HS-5 (cell line): ENCODE measurements at places on chromosomes 3 and 15.
A peak's percentile ranks its signal among the peaks of the same experiment; 100 is the strongest.

GRCh38 chr15:53359038-53359437 is 400.4 kb downstream of the WDR72 start:
- no peak for DNase-seq

DNA sequence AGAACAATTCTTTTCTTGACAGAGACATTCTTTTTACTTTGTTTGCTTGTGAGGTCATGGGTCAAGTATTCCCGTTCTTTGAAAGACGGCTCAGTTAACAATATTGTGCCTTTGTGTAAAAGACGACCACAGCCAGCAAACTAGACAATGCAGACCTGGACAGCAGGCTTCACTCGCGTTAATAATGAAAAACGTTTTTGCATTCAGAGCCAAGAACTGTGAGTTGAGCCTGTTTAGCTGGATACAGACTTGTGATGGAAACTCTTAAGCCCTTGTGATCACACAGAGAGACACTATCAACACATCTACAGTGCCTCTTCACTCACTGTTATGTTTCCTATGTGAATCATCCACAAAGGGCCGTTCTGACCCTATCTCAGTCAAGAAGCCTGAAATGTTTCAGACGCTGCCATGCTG is 37.3 kb upstream of the CMTM7 start:
- no peak for DNase-seq

- DNase-seq, result no peak
These were observed 2.3 kb downstream of the FBXL22 start for GRCh38 chr15:63599401-63600000.

- DNase-seq, result no peak
These were observed 313.3 kb downstream of the SATB1 start for GRCh38 chr3:18111796-18112232.

DNA sequence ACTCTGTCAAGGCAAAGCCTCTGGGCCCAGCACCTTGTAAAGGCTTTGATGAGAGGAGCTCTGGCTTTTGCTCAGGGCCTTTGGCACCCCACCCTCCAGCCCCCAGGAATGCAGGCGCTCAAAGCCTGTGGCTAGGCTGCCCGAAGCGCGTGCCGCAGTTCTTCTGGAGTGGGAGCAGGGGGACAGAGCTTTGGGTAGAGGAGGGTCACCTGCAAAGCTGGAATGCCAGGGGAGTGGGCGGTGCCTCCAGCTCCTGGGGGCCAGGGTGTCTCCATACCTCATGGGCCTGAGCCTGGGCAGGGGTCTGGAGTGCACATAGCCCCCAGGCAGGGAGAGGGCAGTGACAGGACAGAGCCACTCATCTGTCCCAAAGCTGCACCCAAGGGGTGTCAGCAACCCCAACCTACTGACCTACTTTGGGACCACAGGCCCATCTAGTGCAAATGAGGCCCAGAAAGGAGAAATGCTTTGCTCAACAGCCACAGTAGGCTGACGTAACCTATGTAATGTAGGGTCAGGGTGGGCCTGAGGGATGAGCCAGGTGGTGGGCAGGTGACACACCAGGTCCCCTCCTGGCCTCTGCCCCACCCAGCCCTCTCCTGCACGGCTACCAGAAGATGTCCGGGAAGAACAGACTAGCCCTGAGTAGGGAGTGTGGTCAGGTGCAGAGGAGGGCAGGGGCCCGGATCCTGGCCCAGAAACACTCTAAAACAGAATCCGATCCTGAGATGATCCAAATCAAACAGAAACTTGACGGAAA is 2.2 kb upstream of the CALML4 start:
- DNase-seq, result no peak

DNA sequence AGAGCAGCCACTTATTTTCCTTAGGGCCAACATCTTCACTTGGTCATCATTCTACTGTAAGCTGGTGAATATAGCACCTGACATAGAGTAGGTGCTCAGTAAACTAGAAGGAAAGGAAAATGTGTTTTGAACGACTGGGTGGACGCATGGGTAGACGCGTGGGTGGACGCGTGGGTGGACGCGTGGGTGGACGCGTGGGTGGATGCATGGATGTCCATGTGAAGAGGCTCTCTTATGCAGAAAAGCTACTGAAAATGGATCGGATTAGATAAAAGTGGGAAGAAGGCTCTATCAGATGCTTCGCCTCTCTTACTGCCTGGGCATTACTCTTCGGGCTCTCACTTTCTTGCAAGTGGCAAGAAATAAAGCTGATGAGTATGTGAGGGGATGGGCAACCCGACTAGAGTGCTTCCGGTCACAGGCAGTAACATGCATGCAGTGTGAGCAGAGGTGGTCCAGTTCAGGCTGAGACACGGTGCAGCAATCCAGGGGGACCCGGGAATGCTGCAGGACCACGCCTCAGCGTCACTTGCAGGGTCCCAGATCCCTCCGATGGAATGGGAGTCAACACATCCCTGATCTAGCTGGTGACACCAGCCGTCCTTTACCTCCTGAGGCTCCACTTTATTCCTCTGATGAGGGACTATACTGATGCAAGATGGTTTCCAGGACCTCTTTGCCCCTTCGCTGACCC is 138.0 kb upstream of the MEF2A start:
- no peak for DNase-seq

DNA sequence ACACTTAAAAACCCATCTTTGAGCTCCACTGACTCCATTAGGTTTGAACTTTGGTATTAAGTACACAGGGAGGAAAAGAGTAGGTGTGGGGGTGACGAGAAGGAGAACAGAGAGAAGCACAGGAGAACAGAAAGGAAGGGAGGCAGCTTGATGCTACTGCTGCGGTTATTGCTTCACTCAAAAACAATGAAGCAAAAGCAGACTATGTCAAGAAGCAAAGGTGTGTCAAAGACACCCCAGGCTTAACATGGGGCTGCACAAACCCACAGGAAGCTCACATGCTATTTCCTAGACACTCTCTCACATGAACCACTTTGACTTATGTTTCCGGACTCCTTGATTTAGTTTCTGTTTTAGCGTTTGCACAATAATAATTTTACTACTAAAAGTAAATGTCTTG is 961.0 kb upstream of the CFAP20DC start:
- DNase-seq, result no peak

- peak; percentile 22 for DNase-seq
These were observed 1010.8 kb downstream of the OTOL1 start for GRCh38 chr3:162507397-162507796.

GRCh38 chr15:86572368-86572841 is 492.7 kb downstream of the AGBL1 start:
- DNase-seq, result no peak

- DNase-seq, result no peak
These were observed 17.8 kb downstream of the LRIG1 start for GRCh38 chr3:66483006-66483405.

GRCh38 chr3:152222327-152222726 is 46.4 kb upstream of the MBNL1 start:
- peak; percentile 35 for DNase-seq

DNA sequence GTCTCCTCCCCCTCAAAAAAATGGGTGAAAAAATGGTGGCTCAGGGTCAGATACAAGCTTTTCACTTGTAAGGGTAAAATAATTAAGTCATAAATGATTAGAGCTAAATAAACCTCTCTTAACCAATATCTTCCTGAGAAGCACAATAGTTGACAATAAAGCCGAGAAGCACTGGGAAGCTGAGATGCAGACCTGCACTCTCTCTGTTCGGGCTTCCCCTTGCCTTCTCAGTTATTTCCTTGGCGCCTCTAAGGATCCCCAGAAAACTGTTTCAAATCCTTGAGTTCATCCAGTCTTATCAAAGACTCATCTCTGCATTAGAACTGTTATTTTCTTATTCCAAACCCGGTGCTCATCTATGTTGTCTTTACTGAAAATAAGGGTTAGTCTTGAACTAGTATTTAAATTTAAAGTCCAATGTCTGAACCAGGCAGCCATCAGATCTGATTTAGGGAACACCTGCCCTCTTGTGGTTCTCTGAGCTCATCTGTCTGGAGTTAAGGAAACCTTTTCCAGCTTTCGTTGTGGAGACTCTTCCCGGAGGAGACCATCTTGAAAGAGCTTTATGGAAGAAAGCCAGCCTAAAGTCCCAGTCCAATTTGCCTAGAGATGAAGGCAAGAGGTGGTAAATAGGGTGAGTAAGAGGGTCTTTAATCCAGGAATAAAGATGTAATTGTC is 256.4 kb upstream of the MCTP2 start:
- DNase-seq, result no peak

DNA sequence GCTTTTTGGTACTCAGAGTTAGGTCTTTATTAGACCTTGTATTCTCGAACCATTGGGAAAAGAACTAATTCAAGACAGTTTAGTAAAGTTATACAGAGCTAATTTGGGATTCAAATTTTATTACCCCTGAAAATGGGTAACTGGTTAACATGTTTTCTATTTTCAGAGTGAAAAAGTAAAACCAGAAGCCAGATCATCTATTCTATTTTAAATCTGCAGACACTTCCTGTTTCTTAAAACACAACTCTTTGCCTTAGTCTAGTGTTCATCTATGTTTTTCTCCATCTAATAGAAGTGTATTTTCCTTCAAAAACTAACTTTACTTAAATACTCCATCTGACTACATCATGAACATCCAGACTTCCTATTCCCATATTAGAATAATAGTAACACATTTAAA is 113.4 kb downstream of the CCNL1 start:
- no peak for DNase-seq

DNA sequence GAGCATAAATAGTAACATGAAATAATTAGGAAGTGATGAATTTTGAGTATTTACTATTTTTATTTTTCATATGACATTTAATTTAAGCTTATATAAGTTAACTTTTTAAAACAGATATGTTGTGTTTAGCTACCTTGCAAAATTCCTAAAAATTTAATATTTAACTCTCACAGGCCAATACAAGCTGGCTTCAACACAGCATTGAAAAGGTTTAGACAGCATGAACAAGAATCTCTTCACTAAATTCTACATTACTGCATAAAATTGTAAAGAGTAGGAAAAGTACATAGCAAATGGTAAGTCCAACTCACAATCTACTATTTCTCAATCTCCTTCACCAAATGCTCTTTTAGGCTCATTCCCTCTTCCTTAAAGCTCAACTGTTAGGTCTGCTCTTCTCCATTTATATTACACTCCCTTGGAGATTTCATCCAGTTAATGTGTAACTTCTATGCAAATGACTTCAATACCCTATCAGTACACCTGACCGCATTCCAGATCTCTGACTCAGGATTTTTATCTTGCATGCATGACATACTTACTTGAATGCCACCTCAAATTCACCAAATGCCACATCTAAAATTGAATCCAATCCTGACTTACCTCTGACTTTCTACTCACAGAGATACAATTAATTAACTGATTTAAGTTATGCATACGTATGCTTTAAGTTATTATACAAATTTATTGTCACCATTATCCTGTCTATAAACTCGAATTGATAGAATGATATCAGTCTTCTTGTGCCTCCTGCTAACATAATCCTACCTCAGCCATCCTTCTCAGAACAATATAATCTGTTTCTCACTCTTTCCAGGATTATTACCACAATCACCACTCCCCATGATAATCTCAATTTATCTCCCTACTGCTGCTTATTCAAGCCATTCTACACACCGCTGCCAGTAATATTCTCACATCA is 127.0 kb downstream of the STAG1 start:
- DNase-seq, result peak; percentile 15

- no peak for DNase-seq
These were observed 52.1 kb downstream of the TMEM212 start for GRCh38 chr3:171895291-171895690.

GRCh38 chr3:100175637-100176280 is 61.5 kb upstream of the FILIP1L start:
- DNase-seq, result no peak

DNA sequence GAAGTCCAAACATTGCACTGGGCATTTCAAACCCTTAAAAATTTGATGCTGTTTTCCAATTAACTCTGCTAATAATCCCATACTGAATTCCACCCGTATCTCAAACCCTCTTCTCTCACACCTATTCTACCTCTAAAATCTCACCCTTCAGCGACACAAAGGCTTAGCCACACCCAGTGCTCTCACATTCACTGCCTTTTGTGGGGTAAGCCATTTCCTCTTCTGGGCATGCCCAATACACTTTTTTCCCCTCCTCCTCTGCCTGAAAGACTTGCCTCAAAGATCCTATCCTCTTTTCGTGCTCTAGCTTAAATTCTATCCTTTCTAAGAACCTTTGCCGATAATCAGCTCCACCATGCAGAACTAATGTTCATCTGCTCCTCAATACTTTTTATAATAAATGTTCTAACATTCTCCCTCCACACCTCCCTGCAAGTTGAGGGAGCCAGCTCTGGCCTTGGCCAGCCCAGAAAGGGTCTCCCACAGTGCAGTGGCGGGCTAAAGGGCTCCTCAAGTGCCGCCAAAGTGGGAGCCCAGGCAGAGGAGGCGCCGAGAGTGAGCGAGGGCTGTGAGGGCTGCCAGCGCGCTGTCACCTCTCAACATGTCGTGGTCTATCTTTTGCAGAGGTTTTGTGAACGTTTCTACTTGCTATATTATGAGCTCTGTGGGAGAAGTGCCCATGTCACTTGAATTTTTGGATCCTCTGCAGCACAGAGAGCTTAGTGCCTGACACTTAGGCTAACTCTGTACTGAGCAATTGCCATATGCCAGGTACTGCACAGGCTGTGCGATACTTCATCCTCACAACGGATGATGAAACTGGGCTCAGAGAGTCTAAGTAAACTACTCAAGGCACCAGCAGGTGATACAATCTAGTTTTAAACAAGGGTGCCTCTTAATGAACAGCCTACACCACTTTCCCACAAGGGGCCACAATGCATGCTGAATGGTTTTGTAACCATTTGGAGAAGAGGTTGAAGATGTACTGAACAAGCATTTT is 53.6 kb upstream of the BCL6 start:
- no peak for DNase-seq

DNA sequence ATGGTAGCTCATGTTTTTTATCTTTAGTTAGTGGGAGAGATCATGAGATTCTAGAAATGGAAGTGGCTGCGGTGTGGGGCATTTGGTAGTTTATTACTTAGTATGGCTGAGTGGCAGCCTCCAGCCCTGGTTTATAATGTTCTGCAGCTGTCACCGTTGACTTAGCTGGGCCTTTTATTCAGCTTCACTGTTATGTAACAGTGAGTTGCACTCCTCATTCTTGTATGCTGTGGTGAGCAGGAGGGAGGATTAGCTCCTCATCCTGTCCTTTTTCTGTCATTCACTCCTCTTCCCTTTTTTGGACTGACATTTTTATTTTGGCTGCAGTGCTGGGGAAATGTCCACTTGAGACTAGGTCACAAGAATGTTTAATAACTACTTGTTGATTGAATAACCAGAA is 29.5 kb downstream of the RAD54L2 start:
- no peak for DNase-seq

DNA sequence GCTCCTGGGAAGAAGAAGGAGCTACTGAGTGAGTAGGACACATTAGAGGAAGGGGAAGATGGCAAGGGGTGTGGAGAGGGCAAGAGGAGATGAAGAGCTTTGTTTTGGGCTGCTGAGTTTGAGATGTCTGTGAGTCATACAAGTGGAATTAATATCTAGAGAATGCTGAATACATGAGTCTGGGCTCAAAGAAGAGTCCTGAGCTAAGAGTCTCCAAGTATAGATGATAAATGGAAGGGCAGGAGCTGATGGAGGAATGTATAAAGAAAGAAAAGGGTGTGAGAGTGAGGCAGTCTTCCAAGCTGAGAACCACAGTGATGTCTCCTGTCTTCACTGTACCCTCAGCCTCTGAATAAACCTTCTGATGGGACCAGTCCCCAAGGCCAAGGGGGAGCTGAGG is 205.5 kb upstream of the MRPL3 start:
- DNase-seq, result peak; percentile 31
